Natural killer cell (primary cell): ENCODE measurements at places on chromosomes 5 and 9.

GRCh38 chr9:111582888-111583287, 16.6 kb downstream of the PTGR1 start:
- DNase-seq: no peak

- no peak for DNase-seq
These were observed 71.6 kb upstream of the GALNT10 start for GRCh38 chr5:154118893-154119336.

GRCh38 chr9:36789886-36790285, 217.2 kb downstream of the MELK start:
- DNase-seq: no peak

DNA sequence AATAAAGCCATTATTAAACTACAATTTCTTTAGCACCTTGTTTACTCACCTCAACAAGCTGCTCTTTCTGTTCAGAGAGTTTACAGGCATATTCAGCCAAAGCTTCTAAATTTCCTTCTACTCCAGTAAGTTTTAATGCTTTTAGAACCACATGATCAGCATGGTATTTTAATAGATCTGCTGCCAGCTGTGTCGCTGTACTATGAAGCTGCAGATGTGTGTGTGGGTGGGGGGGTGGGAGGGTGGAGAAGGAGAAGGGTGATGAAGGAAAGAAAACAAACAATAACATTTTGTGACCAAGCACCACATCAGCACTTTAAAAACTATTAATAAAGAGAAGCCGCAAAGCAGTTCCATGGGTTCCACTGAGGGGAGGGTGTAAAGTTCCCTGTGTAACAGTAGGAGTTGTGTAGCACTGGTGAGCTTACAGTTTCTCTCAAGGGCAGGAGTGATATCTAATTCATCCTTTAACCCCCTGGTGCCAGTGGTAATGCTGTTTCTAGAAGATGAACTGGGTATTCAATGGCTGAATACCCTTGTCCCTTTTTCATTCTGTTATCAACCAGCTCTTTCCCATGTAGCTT, 38.5 kb downstream of the ABITRAM start:
- no peak for DNase-seq

DNA sequence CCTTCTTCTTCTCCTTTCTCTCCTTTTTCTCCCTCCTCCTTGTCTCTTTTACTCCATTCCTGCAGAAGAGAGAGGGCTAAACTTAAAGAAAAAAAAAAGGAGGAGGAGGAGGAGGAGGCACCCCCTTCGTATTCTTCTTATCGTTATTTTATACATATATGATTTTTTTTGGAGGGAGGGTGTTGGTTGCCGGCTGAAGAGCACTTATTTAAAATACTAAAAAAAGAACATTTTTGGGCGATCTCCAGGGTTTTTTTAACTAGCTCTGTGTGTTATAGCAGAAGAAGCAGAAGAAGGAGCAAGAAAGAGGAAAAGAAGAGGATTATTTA, 381 bp downstream of the NR2F1 start:
- DNase-seq: peak; percentile 10

DNA sequence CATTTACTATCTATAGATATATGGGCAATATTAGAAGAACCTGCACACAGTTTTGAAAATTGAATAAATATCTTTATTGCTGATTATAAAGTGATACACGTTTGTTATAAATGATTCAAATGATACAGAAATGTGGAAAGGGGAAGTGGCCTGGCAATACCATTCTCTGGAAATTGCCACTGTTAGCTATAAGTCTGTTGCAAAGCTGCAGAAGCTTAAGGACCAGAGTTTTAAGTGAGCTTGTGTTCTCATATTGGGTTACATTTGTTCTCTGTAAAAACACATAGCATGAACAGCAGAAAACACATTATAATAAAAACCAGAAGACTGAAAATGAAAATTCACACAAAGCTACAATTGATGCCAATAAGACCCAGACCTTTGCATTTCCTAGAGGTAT, 59.6 kb downstream of the RASGRF2 start:
- no peak for DNase-seq

DNA sequence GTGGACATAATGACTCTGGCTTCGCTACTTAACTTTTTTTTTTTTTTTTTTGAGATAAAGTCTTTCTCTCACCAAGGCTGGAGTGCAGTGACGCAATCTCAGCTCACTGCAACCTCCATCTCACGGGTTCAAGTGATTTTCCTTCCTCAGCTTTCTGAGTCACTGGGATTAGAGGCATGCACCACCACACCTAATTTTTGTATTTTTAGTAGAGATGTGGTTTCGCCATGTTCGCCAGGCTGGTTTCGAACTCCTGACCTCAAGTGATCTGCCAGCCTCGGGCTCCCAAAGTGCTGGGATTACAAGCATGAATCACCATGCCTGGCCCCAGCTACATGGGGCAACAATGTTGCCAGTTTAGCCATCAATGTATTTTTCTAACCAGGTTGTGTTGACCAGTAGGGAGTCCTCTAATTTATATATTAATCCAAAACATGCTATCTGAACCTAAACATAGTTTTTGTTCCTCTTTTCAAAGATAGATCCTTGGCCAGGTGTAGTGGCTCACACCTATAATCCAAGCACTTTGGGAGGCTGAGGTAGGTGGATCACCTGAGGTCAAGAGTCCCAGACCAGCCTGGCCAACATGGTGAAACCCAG, 120.3 kb upstream of the LHFPL2 start:
- no peak for DNase-seq

DNA sequence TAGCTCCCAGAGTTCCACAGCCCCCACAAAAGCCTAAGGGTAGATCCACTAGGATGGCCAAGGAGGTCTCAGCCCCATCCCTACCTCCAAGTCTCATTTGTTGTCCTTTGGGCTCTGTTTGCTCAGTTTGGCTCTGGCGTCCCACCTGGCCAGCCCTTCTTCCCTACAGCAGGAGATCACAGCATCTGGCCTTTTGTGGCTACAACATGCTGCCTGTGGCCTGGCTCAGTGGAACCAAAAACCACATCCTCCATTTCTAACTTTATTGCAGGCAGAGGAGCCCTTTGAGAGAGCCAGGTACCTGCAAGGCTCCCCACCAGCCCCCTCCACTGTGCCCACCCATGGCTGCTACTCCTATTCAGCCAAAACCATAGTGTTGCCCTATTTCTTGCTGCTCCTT, 11.4 kb downstream of the JADE2 start:
- DNase-seq: no peak

GRCh38 chr5:44774279-44774880, 34.4 kb upstream of the MRPS30 start:
- peak; percentile 49 for DNase-seq

DNA sequence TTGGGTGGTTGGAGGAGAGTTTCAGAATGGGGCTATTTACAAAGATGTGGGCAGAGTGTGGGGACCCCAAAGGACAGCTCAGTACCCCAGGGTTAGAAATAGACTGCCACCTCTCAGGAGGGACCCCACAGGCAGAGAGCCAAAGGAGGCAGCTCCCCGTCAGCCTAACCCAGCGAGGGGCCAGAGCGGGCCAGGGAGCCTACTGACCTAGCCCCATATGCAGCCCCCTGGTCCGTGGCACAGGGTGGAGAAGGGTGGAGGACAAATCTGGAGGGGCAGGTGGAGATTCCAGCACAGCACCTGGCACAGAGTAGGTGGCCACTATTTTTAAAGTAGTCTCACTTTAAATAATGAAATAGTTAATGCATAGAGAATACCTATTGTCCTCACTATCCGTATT, 67.2 kb upstream of the ANGPTL2 start:
- DNase-seq: no peak

DNA sequence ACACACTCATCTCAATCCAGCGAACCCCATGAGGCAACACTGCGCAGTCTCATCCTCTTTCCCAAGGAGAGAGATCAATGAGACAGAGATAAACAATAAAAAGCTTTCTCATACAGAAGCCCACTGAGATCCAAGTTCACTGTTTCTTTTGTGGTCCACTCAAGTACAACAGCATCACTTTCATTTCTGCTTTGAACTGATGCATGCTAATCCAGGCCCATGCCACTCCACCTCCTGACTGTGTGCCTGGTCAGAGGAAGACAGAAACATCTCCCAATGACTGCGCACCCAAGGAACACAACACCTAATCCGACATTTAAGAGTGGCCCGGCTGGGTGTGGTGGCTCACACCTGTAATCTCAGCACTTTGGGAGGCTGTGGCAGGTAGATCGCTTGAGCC, 104.0 kb downstream of the SERINC5 start:
- DNase-seq: no peak

GRCh38 chr5:148665431-148665830, 11.1 kb upstream of the HTR4 start:
- no peak for DNase-seq

DNA sequence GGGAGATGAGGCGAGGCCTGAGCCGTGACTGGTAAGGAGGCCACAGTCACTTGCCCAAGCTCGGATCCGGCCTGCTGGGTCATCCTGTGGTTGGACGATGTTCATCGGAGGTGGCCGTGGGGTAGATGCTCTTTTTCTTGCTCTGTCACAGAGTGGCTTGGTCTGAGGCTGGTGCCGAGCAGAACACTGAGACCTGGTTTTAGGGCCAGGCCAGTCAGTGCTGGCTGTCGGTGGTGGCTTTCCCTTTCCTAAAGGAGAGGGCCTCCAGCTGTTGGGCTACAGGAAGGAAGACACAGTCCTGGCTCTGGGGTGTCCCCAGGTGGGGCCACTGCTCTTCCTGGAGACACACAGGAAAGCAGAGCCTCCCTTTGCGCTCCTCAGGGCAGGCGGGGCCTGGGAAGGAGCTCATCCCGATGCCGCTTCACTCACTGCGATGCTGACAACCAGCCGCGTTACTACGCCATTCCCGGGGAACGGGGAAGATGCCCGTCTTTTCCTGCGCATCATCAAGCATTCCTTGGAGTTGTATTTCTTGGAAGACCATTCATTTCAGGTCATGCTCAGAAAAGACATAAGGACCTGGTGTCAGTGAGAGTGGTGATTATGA, 254.8 kb upstream of the IRX4 start:
- no peak for DNase-seq

GRCh38 chr9:98807070-98807813, at the start of gene GALNT12:
Gene GALNT12, plus strand, starts transcription at chr9:98807670. Its CDS starts 29 bp downstream, at chr9:98807699.
- DNase-seq: peak; percentile 47

- no peak for DNase-seq
These were observed 793.3 kb downstream of the SEMA5A start for GRCh38 chr5:8752595-8752994.

GRCh38 chr9:89751079-89751825, 146.4 kb downstream of the GADD45G start:
- no peak for DNase-seq

GRCh38 chr5:127804886-127805426, 101.8 kb downstream of the CCDC192 start:
- no peak for DNase-seq

- no peak for DNase-seq
These were observed 9.7 kb upstream of the TGFBI start for GRCh38 chr5:136018814-136019783.

- no peak for DNase-seq
These were observed 92.4 kb upstream of the ANXA1 start for GRCh38 chr9:73059247-73059646.

DNA sequence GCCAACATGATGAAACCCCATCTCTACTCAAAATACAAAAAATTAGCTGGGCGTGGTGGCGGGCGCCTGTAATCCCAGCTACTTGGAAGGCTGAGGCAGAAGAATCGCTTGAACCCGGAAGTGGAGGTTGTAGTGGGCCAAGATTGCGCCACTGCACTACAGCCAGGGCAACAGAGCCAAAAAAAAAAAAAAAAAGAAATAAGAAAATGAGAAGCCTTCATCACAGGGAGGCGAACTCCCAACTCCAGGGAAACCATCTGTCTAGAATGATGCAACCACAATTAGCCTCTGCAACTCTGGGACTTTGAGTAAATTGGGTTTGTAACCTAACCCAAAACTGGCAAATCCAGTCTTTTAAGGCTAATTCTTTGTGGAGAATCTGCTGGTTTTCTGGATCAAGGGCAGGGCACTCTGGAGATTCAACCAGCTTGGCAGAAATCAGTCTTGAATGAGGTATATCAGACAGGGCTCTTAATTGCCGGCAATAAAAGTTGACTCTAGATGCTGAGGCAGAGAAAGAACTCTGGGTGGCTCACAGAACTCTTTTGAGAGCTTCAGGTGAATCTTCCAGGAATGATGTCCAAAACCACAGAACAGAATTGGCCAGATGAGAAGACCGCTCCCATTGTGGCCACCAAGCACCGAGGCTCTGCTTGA, 9.9 kb downstream of the S100Z start:
- DNase-seq: no peak

GRCh38 chr9:107751567-107752210, 262.1 kb upstream of the KLF4 start:
- no peak for DNase-seq

GRCh38 chr5:147240266-147240985, 5.6 kb downstream of the STK32A start:
- DNase-seq: no peak

- DNase-seq: no peak
These were observed 230.3 kb downstream of the PAPPA start for GRCh38 chr9:116383936-116384335.

GRCh38 chr9:6090277-6091210, 75.1 kb upstream of the RANBP6 start:
- DNase-seq: no peak

DNA sequence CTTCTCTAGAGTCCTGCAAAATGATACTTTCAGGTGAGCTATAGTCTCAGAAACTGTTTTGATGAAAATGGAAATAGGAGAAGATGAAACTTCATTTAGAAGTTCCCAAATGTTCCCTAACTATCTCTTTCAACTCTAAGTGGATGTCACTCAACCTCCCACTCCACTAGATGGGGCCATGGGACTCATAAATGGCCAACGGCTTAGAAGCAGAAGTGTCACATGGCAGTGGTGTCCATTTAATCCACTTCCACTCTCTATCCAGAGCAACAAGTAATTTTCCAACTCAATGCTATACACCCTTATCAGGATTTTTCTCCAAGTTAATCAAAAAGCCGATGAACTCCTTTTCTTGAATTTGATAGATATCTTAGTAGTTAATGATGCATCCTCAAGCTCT, 295.7 kb downstream of the EDIL3 start:
- DNase-seq: no peak

- DNase-seq: no peak
These were observed 28.1 kb upstream of the SPINK4 start for GRCh38 chr9:33211695-33212393.

GRCh38 chr5:9069650-9070049, 476.2 kb downstream of the SEMA5A start:
- no peak for DNase-seq

DNA sequence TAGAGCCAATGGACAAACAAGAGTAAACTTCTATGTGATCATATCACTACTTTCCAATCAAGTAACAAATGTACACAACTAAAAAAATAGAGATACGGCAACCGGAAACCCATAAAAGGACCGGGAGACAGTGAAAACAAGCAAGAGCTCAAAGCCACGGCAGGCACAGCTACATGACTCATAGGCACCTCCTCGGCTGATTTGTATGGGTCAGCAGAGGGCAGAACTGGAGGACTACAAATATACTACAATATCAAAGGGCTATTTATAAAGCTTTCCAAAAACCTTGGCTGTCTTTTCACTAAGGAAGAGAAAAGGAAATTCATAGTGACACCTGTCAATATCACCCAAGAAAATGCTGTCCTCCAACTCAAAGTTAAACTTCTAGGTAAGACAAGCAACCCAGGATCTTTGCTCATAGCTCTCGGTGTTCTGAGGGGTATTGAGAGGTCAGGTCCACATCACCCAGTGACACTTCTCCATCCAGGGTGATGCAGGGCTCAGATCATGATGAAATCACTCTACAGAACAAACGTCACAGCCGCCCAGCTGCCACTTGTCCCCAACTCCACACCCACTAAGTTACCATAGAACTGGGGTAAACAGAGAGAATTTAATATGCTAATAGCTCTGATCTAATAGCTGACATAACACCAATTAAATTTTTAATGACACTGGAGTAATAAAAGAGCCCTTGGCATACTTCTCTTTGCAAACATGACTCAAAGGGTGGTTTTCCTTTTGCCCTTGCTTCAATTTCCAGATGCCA, 41.3 kb downstream of the PFDN1 start:
- no peak for DNase-seq
